GM12892 (cell line): ENCODE measurements at places on chromosomes 2 and 18.

DNA sequence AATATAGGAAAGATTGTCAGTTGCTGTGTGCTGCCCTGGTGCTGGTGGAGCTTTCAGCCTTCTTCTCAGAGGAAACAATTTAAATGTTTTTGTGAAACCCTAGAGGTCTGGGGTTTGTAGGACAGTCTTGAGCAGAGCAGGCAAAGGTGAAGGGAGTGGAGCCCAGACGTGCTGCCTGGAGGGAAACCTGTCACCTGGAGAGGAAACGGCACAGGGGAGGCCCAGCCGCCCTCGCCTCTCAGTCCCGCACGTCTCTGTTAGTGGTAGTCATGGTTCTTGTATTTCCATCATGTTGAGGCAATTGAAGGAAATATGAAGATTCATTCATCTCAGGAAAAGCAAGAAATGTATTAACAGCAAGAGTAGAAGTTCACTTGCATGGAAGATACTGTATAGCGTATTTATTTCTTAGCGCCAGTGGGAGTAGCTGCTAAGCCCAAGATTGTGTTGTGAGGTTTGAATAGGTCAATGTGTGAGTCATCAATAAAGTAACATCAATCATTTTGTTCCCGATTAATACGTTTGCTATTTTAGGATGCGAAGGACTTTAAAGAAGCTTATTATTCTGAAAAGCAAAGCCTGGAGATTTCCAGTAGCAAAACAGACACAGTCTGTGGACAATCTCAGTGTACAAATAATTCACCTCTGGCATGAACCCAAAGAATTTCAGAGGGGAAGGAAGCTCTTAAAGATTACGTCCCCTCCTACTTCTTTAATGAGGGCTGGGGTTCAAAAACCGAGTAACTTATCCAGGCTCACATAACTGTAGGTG, 70.4 kb downstream of the LRRFIP1 start:
- no peak for DNase-seq

DNA sequence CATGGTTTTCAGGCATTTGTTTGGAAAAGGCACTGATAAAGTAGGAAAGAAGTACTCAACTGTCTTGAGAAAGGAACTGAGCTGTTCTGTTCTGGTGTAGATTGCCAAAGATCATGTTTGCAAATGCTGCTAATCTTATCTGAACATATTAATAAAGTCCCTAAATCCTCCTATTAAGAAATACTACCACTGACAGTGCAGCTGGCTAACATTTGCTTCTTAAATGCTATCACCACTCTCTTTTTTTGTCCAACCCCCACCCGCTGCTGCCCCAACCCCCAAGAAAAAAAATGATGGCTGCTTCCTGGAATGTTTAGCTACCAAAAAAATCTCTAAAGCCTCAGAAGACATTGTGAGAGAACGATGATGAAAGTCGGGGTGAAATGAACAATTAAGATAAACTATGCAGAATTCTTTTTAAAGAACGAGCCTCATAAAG, 130.7 kb downstream of the CCBE1 start:
- DNase-seq, result no peak

GRCh38 chr2:43169987-43170386, 56.4 kb downstream of the ZFP36L2 start:
- DNase-seq, result peak; percentile 58

GRCh38 chr18:5582849-5583681, 39.3 kb upstream of the EPB41L3 start:
- no peak for DNase-seq

GRCh38 chr2:37635504-37636380, 35.7 kb downstream of the CDC42EP3 start:
- DNase-seq, result no peak

DNA sequence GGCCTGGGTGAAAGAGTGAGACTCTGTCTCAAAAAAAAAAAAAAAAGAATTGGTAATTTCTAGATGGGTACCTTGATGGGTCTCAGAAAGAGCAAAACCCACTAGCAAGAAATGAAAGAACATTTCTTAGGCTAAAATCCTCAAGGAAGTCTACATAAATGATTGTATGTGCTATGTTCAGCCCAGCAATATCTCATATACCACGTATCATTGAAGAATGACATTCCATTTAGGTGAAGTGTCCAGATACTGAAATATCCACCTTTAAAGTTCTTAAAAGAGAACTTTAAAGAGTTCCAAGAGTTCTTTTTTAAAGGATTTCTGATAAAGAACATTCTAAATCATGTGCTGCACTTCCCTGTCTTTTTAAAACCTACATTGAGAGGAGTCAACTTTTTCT, 19.2 kb downstream of the NRP2 start:
- no peak for DNase-seq

DNA sequence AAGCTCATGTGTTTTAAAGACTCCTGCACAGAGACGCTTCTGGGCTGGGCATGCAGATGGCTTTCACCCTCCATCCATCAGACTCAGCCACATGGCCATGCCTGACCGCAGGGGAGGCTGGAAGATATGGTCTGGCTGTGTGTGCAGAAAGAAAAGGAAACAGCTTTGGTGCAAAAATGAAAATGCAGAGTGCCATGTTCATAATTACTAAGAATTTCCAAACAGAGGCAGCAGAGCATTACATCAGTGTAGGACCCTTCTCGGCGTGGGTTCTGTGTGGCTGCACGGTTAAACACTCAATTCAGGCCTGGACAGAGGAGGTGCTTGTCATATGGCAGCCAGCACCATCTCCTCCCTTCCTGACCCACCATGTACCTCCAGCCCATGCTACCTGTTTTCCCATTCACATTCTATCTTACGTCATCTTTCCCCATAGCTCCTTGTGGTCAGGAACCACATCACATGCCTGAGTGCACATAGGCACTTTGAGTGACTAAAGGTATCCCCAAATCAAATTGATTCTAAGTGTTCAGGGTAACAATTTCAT, 200.3 kb upstream of the ID2 start:
- DNase-seq, result no peak

DNA sequence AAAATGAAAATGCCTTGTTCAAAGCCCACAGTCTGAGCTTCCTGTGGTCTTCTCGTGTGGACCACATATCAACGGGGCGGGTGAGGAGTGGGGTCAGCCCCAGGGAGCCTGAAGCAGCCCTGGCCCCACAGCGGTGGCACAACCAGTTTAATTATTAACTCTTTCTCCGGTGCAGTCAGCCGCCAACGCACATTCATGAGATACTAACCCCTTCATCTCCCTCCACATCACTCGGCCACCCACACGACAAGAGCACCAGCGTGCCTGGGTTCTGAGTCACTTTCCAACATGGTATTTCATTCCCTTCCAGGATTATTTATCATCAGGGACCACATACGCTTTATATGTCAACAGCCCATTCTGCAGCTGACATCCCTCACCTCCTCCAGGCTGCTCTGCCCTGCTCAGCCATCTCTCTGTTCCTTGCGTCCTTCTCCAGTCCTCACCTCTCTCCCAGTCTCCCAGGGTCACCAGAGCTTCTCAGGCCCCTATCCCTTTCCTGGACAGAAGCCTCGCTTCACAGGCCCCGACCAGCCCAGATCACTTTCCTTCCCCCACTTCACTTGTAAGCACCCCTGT, 48.0 kb upstream of the ID2 start:
- no peak for DNase-seq

DNA sequence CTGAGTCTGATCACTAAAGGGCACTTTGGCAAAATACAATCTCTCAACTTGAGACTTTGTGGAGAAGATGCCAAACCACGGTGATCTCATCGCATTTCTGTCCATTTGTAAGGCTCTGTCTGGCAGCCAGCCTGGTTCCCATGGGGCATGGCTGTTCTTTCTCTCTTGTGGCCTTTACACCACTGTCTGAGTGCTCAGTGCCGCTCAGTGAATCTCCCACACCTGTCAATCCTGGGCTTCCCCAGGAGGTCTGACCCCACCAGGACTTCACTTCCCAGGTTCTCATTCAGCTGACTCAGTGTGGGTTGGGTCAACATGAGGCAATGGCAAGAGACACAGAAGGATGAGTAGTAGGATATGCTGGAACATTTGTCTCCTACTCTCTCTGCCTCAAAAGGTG, 96.8 kb upstream of the TRIB2 start:
- no peak for DNase-seq

GRCh38 chr2:187527262-187527661, 27.0 kb downstream of the TFPI start:
- no peak for DNase-seq

DNA sequence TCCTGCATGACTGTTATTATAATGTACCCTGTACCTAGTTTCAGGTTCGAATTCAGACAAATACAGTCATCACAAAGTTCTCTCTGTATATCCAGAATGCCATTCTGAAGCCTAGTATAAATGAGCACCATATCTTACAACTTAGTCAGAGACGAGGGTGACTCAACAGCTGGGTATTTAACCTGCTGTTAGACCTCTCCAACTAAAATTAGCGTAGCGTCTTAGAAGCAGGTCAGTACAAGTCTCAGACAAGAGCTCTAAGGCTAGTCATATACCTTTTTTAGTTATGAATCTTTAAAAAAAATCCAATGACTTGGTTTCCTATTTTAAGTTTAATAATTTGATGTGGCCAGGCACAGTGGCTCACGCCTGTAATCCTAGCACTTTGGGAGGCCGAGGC, 74.1 kb downstream of the CABYR start:
- DNase-seq, result no peak

GRCh38 chr2:42957109-42957860, 164.9 kb upstream of the HAAO start:
- no peak for DNase-seq

DNA sequence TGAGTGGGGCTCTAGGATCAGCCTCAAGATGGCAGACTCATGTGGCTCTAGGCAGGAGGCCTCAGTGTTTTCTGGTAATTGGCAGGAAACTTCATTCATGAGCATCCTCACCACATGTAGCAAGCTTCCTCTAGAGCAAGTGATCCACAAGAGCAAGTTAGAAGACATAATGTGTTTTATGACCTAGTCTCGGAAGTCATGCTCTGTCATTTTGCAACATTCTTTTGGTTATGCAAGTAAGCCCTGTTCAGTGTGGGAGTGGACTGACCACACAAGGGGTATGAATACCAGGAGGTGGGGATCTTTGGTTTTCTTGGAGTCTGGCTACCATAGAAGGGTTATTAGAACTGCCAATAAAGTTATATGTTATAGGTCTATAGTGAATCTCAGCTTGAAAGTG, 66.8 kb upstream of the STK39 start:
- DNase-seq, result no peak

DNA sequence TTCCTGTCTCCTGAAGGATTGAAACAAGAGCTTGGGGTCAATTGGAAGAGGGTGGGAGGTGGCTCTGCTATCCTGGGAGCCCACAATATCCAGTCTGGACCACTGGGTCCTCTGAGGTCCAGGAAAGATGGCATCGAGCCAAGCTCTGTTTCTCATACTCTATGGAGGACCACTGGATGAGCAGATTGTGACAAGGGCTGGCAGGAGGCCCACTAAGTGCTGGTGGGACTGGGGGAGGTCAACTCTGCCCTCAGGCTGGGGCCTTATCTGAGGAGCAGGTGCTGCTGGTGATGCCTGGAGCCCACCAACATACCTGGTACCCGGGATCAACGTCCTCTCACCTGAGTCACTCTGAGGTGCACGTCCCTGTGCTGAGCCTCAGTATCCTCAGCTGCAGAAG, 142.4 kb downstream of the NDUFA10 start:
- DNase-seq, result no peak

GRCh38 chr2:57954020-57954419, 92.6 kb upstream of the VRK2 start:
- DNase-seq, result no peak

GRCh38 chr2:237920673-237921072, 46.1 kb upstream of the UBE2F start:
- no peak for DNase-seq
